CD4-positive, alpha-beta T cell treated with Interleukin-6 for 4 hours (primary cell): ENCODE measurements at places on chromosomes 7 and 10.

GRCh38 chr7:141418066-141418465 lies 133.1 kb upstream of the AGK start:
- no peak for DNase-seq

DNA sequence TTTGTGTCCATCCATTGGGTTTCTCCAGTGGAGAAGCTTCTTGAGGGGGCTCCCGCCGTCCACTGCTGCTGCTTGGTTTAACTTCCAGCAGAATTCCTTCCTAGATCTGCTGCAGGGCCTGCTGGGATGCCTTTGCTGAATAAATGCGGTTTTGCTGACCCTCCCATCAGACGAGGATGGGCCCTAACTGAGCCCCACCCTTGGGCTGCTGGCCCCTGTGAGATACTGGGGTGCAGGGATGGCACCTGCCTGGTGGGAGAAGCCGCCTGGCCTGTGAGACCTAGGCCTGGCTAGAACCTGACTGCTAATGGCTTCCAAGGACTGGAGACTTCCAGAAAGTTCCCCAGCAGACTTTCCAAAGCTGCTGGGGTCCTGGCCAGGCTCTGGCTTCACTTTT lies 43.8 kb downstream of the ZNF467 start:
- DNase-seq: no peak

DNA sequence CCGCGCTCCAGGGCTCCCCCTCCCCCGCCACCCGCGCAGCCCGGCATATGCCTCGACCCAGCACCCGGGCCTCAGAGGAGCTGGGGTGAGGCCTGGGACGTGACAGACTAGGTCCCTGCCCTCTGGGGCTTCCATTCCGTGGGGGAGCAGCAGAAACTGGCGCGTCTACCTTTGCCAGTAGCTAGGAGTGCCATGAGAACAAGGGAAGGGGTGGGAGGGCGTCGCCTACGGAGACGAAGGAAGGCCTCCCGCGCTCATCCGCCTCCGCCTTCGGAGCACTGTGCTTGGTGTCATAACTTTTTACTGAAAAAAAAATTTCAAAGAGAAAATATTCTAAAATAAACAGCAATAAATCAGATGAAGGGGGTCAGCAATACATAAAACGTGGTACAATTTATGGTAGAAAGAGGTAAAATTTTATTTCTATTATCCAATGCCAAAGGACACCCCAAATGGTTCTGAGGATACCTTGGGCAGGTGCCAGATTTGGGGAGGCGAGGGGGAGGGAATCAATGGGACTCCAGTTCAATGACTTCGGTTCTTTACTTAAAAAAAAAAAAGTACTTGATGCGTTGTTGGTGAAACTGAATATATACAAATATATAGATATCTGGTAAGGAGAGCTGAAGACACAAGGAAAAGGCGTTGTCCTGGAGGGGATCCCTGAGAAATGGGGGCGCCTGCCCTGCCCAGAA lies 35.1 kb upstream of the GRID1 start:
- DNase-seq: peak; percentile 48

GRCh38 chr7:94943134-94943533 lies 35.7 kb downstream of the PPP1R9A start:
- no peak for DNase-seq

DNA sequence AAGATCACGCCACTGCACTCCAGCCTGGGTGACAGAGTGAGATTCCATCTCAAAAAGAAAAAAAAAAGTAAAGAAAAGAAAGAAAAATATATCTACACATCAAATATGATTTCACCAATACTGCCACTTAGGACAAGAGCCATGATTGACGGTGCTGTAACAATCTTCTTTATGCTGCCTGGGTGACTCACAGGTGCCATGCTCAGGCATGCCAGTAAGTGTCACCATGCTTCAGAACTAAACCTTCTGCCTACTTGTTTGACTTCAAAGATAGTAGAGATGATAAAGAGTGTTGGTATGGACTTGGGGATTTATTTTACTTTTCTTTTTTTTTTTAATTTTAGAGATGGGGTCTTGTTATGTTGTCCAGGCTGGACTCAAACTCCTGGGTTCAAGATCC lies 33.6 kb upstream of the DNMBP start:
- no peak for DNase-seq

DNA sequence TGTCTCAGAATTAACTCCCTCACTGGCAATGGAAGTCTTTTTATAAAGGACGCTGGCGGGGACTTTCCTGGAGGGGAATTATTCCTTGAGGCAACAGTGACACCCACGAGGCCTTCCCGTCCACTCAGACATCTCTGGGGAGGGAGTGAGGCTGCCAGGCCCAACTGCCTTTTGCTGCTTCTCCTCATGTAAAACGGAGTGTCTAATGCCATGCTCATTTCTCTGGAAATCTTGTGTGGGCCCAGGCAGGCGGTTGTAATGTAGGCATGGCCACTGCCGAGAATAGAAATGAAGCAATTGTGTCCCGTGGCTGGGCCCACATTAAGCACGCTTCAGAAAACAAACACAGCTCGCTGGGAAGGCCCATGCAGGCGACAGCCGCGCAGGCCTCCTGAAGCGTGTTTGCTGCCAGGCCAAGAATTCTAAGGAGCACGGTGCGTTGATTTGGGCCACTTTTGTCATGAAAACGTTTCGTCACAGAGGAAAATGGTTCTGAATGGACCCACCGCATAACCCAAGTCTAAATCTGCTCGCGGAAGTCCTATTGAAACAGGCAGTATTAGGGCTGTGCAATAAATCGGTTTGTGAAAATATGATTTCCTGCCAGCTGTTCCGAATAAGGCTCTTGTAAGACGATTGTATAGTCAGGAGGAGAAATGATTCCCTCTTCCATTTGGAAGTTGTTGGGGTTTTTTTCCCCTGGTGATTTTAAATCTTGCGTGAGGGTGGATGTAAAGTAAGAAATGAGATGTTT lies 104.2 kb upstream of the CHST15 start:
- DNase-seq: no peak

- no peak for DNase-seq
Observed at GRCh38 chr10:14926061-14926470, 27.8 kb downstream of the DCLRE1C start.

- DNase-seq: no peak
Observed at GRCh38 chr7:156279635-156280034, 360.9 kb upstream of the RNF32 start.

DNA sequence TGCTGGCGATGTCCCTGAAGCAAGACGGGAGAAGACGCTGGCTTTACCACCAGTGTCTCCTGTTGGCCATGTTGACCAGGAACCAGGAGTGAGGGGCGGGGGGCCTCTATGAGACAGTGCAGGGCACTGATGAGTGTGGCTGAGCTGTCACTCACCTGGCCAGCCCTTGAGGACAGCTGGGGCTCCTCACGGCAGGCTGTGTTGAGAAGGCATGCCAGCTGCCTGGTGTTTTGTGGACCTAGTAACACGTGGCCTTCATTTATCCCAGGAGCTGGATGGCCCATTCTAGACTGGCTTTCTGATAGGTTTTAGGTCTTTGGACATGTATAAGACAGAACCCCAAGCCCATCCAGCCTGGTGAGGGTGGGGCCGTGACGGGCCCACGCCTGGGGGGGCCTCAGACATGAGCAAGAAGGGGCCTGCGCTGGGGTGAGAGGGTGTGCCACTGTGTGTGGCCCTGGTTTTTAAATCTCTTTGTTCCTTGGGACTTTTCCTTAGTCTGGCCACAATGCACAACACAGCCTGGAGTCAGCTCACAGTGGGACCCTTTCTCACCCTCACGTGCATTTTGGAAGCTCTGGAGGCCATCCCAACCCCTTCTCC lies 10.5 kb downstream of the RHBDD2 start:
- no peak for DNase-seq

DNA sequence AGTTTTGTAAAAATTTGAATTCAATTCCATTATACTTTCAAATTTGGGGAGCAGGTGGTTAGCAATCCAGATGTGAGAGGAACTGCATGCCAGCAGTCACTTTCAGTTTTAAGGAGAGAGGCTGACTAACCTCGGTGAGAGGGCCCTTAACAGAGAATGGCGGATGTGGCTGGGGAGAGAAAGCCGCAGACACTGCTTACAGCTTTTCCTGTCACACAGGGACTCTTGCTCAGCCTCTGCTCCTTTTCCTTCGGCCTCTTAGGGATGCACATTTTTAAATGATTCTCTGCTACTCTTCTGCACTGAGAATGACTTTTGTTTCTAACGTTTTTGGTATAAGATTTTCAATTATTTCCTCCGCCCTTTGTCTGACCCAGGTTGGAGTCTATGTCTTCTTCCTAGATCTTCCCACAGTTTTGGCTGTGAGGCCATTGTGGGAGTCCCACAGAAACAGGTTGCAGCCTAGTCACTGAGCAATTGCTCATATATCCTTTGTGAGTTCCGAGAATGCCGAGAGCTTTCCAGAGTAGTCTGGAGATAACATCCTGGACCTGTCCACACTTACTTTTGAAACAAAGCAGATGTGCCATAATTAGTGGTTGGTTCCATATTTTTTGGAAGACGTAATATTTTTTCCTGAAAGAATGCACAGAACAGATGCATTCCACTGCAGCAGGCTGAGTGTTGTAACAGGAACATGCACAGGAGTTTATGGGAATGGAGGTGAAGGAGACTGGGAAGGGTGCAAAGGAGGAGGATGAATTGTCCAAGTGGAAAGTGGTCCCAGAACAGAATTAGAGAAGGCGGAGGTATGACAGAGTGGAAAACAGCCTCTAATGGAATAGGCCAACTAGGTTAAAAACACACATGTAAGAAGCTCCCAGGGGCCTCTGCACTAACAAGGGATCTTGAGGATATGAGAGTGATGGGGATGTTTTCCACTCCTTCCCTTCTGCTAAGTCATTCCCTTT lies 168.0 kb upstream of the ZNF32 start:
- peak; percentile 80 for DNase-seq

DNA sequence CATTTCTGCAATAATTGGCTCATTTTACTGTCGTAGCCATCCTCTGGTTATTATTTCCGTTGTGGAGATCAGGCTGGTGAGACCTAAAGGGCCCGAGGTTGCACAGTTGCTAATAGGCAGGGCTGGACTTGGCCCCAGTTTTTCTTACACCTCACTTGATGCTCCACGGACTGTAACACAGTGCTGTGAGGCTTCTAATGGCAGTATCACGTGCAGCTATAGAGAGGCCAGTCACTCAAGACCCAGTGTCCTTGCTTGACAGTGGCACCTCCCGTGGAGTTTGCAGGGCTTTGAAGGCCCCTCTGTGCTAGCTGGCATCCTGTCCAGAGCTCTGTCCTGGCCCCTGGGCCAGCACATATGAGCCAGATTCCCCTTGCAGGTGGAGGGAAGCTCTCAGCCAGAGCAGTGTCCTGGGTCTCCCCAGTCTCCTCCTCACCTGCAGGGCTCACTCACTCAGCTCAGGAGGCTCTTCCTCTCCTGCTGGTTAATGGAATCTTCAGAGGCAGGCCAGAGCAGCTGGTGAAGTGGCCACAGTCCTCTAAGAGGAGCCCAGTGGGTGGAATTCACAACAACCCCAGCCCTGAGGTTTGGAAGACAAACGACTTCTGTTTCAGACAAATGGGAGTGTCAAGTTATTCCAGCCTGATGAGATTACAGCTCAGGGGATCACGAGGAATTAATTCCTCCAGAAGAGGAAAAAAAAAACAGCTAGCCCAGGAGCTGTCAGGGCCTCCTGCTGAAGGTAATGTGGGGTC lies 114.2 kb upstream of the FAM180A start:
- no peak for DNase-seq
